ENCODE measurements at places on chromosomes 2 and 18.

GRCh38 chr2:220144411-220144810 is 517.0 kb downstream of the SLC4A3 start:
- DNase-seq, result no peak

GRCh38 chr2:37928377-37928776 is 3.3 kb downstream of the RMDN2 start:
- no peak for DNase-seq

DNA sequence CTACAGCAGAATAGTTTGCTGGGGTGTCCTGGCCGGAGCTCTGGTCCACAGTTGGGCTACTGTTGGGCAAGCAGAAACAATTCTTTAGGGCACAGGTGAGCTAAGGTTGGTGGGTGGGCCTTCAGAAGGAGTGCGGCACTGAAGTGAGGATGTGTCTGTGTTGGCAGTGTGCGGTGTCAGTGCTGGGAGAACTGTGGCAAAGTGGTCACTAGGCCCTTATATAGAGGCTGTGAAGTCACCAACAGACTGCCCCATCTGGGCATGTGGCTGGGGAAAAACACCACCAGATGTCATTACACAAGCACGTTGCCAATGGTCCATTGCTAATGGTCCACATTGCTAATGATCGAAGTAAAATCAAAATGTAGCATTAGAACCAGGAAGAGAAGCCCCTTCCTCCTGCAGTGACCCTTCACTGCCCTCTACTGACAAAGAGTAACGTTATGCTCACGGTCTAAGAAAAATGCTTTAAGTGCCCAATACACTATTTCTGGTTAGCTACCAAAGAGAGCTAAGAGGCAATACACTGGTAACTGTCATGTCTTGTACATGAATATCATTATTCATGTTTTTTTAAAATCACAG is 21.3 kb downstream of the SCN1A start:
- no peak for DNase-seq

GRCh38 chr18:8730080-8730827 is 24.9 kb downstream of the MTCL1 start:
- DNase-seq, result no peak

- DNase-seq, result no peak
Measured at GRCh38 chr2:127182626-127183458, 37.3 kb downstream of the CYP27C1 start.

DNA sequence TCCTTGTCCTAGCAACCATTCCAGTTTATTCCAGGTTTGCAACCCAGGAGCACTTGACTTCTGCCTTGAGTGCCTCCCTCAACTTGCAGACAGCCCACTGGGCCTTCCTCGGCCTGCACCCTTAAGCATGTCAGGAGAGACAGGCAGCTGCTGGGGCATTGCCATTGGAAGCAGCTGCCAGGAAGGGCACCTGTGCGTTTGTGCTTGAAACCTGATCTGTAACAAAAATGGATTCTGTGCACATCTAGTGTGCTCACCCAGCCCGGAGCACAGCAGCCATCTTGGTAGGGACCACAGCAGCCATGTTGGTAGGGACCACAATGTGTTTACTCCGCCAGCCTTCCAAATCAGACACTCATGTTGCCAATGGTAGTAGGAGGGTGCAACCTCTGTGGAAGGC is 44.3 kb upstream of the GLI2 start:
- DNase-seq, result no peak

- DNase-seq, result no peak
Measured at GRCh38 chr2:219086196-219086595, 25.5 kb upstream of the IHH start.

All from CD4-positive, alpha-beta T cell treated with Interleukin-17A for 1 hour (primary cell).